ENCODE measurements at places on chromosomes 5 and 9.

GRCh38 chr9:106321394-106322180 is 541.4 kb upstream of the ZNF462 start:
- DNase-seq, result no peak

DNA sequence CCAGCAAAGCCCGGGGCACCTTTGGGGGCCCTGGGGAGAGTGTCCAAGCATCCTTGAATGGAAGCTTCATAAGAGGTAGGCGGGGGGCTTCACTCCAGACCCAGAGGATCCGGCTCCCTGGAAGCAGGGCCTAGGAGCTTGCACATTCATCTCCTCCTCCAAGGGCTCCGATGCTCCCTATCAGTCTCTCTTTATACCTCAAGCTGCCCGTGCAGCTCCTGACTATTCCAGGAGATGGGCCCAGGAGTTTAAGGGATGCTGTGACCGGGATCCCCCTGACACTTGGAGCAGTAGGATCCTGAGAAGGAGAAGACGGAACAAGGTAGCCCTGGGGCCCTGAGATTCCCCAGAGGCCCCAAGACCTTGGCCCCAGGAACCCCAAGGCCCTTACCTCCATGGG is 25.9 kb downstream of the CSF1R start:
- DNase-seq, result no peak

DNA sequence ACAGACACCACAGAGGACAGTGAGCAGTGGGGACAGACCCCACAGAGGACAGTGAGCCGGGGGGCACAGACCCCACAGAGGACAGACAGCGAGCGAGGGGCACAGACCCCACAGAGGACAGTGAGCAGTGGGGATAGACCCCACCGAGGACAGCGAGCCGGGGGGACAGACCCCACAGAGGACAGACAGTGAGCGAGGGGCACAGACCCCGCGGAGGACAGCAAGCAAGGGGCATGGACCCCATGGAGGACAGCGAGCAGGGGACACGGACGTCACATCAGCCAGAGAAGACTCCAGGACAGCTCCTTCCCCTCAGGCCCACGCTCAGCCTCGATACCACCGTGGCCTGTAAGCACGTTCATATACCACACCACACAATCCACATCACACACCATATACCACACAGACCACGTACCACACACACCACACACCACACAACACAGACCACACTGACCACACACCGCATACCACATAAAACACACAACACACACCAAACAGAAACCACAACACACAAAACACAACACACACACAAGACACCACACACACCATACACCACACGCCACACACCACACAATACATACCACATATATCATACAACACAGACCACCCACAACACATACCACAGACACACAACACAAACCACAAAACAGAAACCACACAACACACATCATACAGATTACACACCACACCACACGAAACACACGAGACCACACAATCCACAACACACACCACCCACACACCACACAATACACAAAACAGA is 5.2 kb upstream of the ZDHHC11 start:
- DNase-seq, result no peak

DNA sequence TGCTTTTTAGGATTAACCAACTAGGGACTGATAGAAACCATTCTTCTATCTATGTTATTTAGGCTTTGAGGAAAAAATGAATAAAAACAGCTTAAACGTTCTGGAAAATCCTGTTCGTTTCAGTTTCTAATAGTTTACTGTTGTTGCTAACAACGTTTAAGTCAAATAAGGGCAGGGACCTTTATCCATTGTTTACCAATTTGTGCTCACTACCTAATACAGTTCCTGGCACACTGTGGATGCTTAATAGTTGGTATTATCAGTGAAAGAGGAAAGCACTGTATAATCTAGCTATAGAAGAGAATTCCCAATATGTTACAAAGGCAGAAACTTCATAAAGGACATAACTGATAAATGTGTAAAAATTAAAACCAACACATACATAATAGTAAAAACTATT is 52.5 kb downstream of the ZFR start:
- no peak for DNase-seq

DNA sequence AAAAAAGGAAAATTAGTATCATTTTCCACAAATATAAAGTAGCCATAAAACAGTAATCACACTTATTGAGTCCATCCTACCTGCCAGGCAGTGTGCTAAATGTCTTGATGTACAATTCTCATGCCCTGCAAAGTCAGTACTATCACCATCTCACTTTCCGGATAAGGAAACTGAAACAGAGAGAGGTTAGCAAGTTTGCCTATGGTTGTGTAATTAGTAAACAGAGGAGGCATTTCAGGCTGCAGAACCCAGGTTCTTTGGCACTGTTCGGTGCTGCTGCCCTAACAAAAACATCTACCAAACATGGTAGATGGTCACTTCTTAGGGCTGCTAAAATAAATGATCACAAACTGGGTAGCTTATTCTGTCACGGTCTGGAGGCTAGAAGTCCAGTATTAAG is 22.6 kb downstream of the PLAC8L1 start:
- no peak for DNase-seq

DNA sequence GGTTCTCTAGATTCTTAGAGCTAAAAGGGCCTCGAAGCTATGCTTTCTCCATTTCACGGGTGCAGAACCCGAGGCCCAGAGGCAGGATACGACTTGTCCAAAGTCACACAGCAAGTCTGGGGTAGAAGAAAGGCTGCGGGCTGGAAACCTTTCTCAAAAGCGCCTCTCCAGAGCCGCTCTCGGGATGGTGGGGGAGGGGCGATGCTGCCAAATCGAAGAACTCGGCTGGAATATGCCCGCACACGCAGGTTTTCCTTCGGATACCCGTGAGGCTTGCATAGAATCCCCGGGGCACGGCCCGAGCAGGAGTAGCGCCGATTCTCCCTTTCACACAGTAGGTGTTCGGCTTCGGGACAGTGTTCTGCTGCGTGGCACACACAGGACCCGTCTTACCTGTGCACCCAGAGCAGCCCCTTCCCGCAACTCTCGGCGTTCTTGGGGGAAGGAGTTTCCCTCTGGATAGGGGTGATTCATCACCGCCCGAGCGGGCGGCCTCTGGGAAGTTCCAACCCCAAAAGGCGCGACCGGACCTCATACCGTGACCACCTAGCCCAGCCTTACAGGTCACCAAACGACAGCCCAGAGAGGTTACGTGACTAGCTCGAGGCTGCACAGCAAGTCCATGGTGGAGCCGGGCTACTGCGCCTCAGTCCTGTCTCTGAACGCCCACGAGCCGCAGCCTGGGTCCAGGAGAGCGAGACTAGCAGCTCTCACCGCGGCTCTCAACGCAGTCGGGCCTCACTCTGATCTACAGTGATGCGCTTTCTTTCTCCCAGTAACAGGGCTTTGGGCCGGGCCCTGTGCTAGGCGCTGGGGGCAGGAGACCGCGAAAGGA is 4.1 kb downstream of the PAX5 start:
- DNase-seq, result no peak

DNA sequence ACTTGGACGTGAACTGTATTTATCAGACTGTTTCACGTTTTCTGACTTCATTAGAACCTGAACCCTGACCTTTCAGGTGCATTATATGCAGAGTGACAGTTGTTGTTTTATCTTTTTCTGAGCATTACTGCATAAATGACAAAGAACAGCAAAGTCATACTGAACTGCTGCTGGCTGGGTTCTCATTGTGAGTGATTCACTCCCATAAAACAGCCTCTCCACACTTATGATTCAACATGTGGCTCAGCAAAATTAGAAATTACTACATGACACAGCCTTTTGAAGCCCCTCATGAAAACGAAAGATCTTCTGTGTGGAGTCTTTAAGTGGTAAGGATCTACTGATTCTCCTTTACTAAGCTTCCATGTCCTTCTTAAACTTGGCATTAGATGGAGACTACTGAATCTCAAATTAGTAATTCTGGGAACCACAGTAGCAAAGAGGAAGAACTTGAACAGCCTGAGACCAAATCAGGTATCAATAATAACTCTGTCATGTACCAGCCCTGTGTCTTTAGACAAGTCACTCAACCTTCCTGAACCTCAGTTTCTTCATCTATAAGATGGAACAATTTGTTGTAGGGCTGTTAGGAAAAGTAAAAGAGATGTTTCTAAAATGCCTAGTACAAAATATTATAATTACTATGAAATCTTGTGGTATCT is 172.3 kb upstream of the GNA14 start:
- DNase-seq, result no peak

- no peak for DNase-seq
Measured at GRCh38 chr9:110996436-110997220, 41.6 kb downstream of the LPAR1 start.

DNA sequence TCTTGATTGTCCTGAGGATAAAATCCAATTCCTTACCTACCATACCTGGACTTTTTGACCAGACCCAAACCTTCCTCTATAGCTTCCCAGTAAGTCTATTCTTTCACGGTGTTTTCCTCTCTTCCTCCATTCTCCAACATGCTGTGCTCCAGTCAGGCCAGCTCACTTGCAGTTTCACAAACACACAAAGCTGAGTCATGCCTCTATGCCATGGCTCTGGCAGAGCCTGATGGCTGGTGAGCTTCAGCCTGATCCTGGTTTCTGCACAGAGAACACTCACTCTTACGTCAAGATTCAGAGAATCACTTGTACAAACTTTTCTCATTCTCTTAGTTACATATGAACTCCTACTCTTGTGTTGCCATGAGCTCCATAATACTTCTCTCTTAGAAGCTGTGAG is 27.7 kb upstream of the PAX5 start:
- DNase-seq, result no peak

DNA sequence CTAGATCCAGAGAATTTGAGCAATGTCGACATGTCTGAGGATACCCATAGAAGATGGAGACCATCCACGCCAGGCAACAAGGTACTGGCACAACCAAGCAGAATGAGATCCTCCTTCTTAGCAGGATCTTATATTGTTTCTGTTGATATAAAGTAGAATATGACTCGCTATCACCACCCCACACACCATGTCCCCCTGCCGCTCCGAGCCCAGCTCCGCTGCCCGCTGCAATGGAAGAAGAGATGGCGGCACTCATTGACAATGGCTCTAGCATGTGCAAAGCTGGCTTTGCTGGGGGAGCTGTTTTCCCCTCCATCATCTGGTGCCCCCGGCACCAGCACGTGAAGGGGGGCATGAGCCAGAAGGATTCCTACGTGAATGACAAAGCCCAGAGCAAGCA is 49.5 kb upstream of the FBXL7 start:
- no peak for DNase-seq

GRCh38 chr9:33142535-33142934 is 24.6 kb downstream of the B4GALT1 start:
- no peak for DNase-seq

- DNase-seq, result no peak
Measured at GRCh38 chr5:93062548-93062947, 518.5 kb downstream of the NR2F1-AS1 start.

DNA sequence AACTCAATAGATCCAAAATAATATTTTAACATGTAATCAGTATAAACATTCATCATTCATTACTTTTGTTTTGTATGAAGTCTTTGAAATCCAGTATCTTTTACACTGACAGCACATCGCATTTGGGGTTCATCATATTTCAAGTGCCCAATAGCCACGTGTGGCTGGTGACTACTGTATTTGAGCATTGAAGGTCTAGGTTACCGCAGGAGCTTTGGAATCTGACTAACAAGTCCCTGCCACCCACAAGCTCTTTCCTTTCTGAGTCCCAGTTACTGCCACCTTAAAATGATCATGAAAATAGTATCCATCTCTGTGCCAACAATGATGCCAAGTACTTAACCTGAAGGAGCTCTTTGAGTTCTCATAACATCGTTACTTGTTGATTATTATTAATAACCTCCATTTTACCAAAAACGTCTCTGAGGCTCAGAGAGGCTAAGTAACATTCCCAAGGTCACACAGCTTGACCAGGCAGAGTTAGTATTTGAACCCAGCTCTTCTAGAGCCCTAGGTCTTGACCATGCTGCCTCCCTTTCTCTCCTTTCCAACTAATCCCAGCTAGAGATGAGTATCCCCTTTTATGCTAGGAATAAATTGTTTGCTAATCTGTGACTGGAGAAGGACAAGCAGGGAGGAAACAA is 24.2 kb downstream of the ARHGEF37 start:
- no peak for DNase-seq

DNA sequence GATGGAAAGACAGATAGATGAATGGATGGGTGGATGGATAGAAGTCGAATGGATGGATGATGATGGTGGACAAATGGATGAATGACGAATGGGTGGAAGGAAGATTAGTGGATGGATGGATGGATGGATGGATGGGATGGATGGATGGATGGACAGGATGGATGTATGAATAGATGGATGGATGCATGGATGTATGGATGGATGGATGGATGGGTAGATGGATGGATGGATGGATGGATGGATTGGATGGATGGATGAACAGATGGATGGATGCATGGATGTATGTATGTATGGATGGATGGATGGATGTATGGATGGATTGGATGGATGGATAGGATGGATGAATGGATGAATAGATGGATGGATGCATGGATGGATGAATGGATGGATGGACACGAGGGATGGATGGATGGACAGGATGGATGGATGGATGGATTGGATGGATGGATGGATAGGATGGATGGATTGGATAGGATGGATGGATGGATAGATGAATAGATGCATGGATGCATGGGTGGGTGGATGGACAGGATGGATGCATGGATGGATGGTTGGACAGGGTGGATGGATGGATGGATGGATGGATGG is 52.4 kb downstream of the DUSP1 start:
- no peak for DNase-seq

DNA sequence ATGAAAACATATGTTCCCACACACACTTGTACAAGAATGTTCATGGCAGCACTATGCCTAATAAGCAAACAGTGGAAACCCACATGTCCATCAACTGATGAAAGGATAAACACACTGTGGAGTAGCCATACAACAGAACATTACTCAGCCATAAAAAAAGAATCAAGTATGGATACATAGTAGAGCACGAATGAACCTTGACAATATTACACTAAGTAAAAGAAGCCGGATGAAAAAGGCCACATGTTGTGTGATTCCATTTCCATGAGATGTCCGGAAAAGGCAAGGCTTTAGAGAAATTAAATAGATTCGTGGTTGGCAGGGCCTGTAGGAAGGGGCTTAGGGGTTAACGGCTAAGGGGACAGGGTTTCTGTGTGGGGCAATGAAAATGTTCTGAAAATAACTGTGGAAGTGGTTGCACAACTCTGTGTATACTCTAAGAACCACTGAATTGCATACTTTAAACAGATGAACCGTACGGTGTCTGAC is 51.4 kb downstream of the COL23A1 start:
- no peak for DNase-seq

- no peak for DNase-seq
Measured at GRCh38 chr9:133207540-133208170, 1.4 kb downstream of the OBP2B start.

- no peak for DNase-seq
Measured at GRCh38 chr5:14659821-14660607, 4.5 kb upstream of the OTULIN start.

GRCh38 chr9:132241840-132242620 is 80.2 kb downstream of the NTNG2 start:
- no peak for DNase-seq

DNA sequence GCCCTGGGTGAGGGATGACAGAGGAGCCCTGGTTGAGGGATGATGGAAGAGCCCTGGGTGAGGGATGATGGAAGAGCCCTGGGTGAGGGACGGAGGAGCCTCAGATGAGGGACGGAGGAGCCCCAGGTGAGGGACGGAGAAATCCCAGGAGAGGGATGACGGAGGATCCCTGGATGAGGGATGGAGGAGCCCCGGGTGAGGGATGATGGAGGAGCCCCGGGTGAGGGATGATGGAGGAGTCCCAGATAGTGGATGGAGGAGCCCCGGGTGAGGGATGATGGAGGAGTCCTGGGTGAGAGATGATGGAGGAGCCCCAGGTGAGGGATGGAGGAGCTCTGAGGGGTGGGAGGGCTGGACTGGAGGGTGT is 10.9 kb downstream of the PHF2 start:
- DNase-seq, result no peak

GRCh38 chr5:39164016-39164415 is 55.3 kb downstream of the FYB1 start:
- DNase-seq, result no peak
